ENCODE measurements at places on chromosomes 7 and 10.

DNA sequence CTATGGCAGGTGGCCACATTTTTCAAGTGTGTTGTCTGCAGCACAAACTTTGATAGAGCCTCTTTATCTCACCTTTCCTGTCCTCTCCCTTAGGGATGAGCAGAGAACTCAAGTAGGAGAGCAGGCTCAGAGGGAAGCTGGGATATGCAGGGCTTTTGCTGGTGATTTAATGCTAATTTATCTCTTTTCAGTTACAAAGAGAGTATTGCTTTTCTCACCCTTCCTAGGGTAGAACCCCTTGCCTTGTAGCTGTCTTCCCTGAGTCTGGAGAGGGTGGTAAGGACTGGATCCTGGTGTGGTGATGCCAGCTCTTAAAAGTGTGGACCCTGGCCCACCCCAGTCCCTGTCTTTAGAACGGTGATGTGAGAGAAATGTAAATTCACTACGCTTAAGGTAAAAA lies 1061.4 kb downstream of the TYW1 start:
- DNase-seq: no peak

DNA sequence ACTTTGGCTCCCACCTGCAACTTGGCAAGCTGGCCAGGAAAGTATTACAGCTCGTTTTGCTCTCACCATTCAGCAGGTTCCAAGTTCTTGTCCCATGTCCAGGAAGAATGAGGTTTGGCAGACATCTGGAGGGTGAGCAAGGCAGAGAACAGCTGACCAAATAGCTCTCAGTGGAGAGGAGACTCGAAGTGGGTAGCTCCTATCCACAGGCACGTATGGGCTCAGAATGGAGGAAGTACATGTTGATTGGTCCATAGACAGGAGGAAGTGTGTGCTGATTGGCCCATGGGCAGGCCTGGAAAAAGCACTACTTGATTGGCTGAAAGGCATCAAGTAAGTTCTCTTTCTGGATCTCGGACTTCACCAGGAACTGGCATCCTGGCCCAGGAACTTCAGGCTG lies 3.0 kb upstream of the NCAPG2 start:
- DNase-seq: no peak

DNA sequence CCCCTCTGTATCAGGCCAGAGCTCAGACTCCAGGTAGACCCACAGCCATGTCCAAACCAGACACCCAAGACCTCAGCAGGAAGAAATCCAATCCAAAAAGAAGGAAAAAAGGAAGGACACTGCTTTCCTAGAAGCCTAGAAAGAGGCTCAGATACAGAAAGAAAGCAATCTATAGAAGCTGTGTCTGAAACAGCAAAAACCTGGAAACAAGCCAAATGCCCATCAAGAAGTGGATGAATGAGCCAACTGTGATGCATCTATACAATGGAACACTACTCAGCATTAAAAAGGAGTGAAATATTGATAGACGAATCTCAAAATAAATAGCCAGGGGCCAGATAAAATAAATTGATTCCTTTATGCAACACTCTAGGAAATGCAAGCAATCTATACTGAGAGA lies 31.6 kb downstream of the GRB10 start:
- no peak for DNase-seq

DNA sequence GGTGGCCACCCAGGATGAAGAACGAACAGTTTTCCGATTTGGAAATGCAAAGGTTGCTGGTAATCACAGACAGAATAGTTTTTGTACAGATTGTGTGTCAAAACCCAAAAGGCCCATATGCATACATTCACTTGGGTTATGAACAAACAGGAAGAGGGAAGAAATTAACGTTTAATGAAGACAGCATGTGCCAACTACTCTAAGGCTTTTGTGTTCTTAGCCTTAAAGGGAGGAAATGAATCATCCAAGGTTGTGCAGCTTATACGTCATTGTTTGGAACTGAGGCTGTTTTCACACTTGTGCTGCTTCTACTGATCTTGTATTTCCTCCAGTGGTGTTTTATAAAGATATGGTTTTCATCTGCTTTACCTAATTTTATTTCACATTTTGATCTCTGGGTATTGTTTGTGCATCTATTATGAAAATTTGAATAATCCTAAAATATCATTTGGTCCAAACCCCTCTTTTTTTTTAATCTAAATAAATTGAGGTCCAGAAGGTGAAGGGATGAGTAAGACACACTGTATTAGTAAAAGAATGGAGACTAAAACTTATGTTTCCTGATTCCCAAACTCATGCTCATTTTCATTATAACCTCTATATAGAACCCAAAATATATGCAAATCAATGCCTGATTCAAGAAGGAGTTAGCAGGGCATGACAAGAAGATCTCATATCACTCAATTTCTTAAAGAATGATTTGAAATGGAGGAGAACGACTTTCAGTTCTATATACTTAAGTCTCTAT lies 373.1 kb downstream of the THSD7A start:
- DNase-seq: no peak

DNA sequence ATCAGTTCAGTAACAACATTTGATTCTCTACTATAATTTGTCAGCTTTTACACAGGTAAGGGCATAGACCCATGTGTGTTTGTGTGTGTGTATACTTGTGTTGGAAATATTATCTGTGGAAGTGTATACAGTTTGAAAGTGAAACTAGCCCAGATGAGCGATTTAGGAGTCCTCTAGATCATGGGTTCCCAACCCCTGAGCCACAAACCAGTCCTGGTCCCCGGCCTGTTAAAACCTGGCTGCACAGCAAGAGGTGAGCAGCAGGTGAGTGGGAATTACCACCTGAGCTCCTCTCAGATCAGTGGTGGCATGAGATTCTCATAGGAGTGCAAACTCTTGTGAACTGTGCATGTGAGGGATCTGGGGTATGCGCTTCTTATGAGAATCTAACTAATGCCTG lies 1221.5 kb upstream of the SORCS1 start:
- DNase-seq: no peak

DNA sequence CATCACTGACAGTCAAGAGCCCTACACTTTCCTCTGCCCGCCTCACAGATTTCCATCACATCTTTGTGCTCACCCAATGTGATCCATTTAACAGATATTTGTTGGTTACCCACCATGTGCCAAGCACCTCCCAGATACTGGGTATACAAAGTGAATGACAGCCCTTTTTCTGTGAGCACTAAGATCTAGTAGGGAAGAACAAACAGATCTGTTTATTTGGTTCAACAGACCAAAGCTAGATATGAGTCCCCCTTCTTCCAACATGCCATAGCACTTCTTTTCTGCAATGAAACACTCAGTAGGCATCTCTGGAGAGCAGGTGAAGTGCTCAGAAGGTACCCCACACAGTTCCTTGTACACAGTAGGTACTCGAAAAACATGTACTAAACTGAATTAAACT lies 101.4 kb downstream of the HIPK2 start:
- no peak for DNase-seq

GRCh38 chr7:4131063-4131462 lies 551.0 kb upstream of the FOXK1 start:
- DNase-seq: no peak

GRCh38 chr7:2313450-2314208 lies 612 bp downstream of the SNX8 start:
- no peak for DNase-seq

GRCh38 chr7:114832906-114833595 lies 88.8 kb upstream of the MDFIC start:
- DNase-seq: no peak

DNA sequence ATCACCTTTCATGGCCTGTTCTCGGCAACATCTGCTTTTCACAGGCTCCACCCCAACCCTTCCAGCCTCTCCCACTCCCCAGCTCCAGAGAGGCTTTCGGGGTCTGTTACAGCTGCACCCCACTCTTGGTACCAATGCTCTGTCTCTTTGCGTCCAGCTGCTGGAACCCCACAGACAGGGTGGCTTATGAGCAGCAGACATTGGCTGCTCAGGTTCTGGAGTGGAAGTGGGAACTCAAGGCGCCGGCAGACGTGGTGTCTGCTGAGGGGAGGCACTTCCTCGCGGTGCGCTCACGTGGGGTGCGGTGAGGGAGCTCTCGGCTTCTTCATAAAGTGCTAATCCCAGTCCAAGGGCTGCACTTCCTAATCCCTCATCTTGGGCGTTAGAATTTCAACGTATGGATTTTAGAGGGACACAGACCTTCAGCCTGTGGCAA lies 185.7 kb downstream of the ELFN1 start:
- DNase-seq: no peak

DNA sequence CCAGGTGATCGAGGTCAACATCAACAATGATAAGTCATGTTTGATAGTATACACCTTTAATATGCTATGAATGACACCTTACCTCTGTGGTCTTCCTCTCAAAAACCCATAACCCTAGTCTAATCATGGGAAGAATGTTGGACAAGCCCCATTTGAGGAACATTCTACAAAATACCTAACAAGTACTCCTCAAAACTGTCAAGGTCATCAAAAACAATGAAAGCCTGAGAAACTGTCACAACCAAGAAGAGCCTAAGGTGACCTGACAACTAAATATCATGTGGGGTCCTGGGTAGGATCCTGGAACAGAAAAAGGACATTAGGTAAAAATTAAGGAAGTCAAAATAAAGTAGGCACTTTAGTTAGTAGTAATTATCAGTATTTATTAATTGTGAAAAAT lies 5.9 kb upstream of the NUDCD3 start:
- no peak for DNase-seq

GRCh38 chr10:62806251-62806650 lies 1.7 kb downstream of the ADO start:
- DNase-seq: no peak

DNA sequence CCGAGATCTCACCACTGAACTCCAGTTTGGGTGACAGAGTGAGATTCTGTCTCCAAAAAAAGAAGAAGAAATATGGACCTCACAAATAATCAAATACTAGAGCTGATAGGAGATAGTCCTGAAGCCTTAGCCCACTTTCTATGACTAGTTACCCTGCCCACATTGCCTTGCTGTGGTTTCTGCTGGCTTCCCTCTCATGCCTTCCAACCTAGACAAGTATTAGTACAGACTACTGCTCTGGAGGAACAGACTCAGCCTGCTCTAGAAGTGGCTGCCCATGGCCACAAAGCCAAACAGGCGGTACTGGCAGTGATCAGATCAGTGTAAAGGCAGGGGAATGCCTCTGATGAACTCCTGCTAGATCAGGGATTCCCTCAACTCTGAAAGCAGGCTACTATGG lies 89.7 kb upstream of the PRKAR2B start:
- no peak for DNase-seq

- peak; percentile 28 for DNase-seq
Observed at GRCh38 chr7:77351539-77352004, 64.6 kb downstream of the GSAP start.

- DNase-seq: no peak
Observed at GRCh38 chr7:19713676-19714075, 4.8 kb upstream of the POLR1F start.

- DNase-seq: no peak
Observed at GRCh38 chr10:6984971-6985370, 404.9 kb upstream of the PRKCQ start.

DNA sequence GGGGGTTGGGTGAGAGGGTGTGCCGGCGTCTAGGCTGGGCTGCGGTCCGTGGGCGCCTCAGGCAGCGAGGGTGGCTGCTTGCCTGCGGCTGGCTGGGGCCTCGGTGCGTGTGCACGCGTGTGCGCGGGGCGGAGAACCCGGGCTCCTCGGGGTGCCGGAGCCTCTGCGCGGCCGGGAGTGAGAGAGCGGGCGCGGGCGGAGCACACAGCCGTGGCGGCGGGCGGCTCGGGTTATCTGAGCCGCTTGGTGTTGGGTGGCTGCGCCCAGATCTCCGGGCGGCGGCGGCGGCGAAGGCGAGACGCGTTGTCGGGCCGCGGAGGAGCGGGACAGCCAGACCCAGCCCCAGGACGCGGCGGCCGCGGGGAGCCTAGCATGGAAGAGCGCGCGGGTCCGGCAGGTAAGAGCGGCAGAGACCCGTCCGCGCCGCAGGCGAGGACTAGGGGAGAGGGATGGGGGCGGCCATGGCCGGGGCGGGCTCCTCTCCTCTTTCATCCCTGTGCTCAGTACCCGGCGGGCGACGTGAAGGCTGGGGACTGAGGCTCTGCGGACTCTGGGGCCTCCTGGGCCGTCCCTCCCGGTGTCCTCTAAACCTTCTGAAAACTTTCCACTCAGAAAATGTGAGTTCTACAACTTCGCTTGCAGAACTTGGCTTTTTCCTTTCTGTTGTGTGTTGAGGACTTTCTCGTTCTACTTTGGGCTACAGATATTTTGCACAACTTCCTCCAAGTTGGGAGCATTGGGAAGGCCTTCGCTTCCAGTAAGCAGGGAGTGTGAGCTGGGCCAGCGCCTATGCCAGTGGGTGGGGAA lies 9.8 kb upstream of the PAX2 start:
- no peak for DNase-seq

DNA sequence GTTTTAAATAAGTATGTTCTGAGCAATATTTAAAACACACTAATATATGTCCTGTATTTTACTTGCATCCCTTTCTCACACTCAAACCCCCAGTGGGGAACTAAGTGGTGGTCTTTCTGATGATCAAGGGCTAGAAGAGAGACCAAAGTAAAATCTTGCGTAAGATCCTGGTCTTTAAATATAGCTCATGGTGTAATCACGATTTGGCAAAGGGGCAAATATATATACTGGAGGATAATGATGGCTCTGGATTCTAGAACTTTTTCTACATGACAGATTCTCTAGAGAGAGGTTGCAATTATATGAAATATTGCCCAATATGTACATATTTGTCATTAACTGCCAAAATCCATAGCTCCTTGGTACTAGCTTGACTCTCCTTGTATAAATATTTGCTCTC lies 438.3 kb downstream of the NXPH1 start:
- no peak for DNase-seq

DNA sequence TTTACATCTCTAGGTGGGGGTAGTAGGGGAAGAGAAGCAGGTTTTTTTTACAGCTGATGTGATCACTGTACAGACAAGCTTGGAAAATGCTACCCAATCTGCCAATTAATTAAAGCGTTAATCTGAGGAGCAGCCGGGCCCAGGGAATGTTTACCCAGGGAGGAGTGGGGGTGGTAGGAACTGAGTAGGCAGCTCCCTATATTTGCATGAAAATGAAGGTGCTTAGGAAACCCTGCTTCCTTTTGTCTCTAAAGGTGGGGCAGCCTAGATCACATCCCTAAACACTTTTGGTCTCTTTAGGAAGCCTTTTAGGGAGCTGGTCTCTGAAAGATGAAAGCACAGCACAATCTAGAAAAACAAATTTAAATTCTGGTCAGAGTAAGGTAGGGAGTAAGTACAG lies 53.0 kb upstream of the NFKB2 start:
- no peak for DNase-seq

DNA sequence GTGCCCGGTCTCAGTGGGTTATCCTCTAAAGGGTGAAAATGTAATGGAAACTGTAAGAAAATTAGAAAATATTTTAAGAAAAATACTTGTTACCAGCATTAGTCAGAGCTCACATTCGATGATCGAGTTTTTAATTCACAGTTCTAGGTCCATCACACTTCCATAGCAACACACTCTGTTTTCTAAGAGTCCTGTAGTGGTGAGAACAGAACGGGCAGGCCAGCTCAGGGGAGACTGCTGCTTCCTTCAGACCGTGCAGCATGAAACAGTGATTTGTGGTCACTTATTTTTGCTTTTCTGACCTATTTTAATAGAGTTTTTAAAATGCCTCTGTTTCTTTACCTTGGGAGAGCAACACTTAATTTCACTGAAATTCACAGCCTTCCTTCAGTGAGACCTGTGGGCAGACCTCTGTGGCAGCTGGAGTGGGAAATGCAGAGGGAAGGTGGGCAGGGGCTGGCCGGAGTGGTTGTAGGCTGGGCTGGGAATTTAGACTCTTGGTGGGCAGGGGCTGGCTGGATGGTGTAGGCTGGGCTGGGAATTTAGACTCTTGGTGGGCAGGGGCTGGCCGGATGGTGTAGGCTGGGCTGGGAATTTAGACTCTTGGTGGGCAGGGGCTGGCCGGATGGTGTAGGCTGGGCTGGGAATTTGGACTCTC lies 1.5 kb downstream of the SUN1 start:
- no peak for DNase-seq

- no peak for DNase-seq
Observed at GRCh38 chr10:33739031-33739430, 404.6 kb upstream of the NRP1 start.
